A549 (cell line): ENCODE measurements at places on chromosomes 5 and 9.
A peak's percentile ranks its signal among the peaks of the same experiment; 100 is the strongest.

DNA sequence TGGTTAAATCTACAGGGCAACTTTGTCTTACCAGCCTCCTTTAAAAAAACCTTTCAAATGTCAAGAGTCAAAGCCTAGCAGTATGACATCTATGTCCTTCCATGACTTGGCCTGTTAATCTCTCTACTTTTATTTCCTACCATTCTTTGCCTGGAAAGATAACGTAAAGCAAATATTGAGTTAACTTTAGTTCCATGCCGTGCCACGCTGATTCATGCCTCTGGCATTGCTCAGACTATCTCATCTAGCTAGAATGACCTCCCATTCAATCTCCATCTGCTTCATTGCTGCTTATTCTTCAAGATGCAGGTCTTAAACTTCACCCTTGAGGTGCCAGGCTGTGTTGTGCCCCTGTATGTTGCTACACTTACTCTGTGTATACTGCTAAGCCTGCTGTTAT lies 729.8 kb downstream of the EFNA5 start:
- peak; percentile 33 for DNase-seq

- DNase-seq = no peak
Measured at GRCh38 chr9:131480258-131480657, 22.5 kb upstream of the POMT1 start.

DNA sequence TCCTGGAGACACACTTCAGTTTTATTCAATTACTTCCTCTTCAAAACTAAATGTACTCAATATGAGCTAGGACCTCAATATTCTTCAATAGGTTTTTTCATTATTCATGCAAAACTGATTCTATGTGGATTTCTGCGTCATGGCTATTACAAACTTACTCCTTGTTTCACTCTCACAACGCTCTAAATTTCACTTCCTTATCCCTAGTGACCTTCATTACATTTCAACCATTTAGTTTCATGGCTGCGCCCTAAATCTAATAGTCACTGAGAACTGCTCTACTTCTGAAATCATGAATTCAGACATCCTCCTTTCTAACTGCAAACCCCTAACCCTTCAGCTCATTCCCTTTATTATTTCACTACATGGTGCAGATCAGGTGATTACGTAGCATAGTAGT lies 93.9 kb downstream of the SLC25A46 start:
- DNase-seq = no peak

- no peak for DNase-seq
Measured at GRCh38 chr5:90472783-90473395, 1.7 kb downstream of the MBLAC2 start.

- DNase-seq = peak; percentile 61
Measured at GRCh38 chr5:133552925-133553525, 59.3 kb downstream of the FSTL4 start.

GRCh38 chr9:89412541-89412940 lies 85.4 kb downstream of the SEMA4D start:
- DNase-seq = no peak

GRCh38 chr5:142327111-142327842 lies 2.5 kb upstream of the SPRY4 start:
- no peak for DNase-seq

DNA sequence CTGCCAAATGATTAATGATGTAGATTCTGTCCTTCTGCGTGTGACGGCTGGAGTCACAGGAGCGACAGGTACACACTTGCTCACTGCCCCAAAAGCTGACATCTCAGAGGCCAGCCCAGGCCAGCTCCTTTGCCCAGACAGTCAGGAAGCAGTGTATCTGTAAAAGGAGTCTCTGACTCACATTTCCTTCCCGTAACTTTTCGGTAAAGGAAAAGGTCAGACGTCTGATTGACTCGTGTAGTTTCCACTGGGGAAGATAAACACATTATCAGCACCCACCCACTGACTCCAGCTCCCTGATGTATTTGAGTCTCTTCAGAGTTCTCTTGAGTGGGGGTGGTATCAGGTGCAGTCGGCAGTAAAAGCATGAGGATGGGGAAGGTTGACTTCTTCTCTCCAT lies 64.4 kb upstream of the WWC1 start:
- DNase-seq = no peak

GRCh38 chr9:82805027-82805426 lies 257.9 kb downstream of the RASEF start:
- DNase-seq = no peak

DNA sequence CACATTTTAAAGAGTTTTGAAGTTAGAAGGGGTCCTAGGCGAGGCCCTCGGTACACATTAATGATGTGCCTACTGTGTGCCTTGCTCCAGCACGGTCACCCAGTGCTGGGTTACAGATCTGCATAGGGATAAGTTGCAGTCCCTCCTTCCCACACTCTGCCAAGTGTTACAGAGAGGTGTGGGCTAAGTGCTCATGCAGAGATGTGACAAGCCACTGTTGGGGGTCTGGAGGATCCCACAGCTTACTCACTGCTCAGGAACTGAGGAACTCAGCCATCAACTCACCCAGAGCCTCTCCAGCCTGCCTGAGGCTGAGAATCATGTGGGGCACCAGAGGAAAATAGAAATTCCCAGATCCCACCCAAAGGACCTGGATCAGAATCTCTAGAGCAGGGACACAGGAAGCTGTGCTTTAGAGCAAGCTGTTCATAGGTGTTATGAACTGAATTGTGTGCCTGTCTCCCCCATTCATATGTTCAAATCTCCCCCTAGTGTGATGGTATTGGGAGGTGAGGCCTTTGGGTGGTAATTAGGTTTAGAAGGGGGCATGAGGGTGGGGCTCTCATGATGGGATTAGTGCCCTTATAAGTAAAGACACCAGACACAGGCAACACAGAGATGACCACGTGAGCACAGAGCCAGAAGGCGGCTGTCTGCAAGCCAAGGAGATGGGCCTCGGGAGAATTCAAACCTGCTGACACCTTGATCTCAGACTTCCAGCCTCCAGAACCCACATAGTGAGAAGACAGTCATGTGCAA lies 164.1 kb downstream of the HSD17B3 start:
- no peak for DNase-seq

- DNase-seq = no peak
Measured at GRCh38 chr5:16625096-16625495, 8.3 kb upstream of the RETREG1 start.

DNA sequence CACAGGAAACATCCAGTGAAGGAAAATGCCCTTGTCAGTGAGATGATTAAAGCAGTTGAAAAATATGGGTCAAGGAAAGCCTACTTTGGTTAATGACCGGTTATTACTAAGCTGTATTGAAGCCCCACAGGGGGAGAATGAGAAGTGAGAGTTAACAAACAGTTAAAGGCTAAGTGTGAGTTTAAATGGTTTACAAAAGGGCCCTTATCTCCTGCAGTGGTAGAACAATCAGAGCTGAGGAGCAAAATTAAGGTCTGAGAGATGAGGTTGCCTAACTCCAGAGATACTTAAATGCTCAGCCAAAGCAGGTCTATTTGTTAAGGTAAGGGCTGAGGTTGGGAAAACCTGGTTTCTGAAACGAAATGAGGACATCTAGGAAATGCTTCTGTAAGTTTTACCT lies 75.1 kb upstream of the FER start:
- DNase-seq = no peak

- no peak for DNase-seq
Measured at GRCh38 chr5:108531367-108532128, 149.7 kb upstream of the FBXL17 start.
